Cerebellar nuclear complex (tissue), 1 donor: ENCODE measurements at places on chromosomes 1 and 21.

GRCh38 chr1:204115116-204115515, 36.7 kb downstream of the ETNK2 start:
- no peak for DNase-seq

GRCh38 chr1:112998592-112999235, 42.7 kb upstream of the SLC16A1 start:
- DNase-seq: no peak

DNA sequence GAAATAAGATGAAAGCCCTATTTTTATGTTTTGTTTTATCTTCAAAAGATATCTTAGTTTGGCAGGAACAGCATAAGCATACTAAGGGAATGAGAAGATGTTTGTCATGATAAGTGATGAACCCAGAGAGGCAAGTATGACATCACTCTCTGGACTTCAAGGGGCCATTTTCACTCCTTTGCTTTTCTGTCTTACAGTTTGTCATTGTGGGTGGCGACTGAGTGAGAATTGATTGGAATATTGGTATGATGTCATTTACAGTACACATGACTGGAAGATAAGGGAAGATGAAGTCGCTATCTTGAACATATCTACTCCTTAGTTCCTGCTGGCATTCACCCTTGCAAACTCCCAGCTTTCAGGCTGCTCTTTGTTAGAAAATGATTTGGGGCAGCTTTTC, 258.1 kb upstream of the RAB4A start:
- DNase-seq: no peak

- DNase-seq: no peak
These were observed 86.2 kb downstream of the CLIC6 start for GRCh38 chr21:34754690-34755647.

- DNase-seq: no peak
These were observed 97.7 kb downstream of the VPS13D start for GRCh38 chr1:12327566-12327965.

- DNase-seq: peak; percentile 59
These were observed 4.3 kb downstream of the TIAM1 start for GRCh38 chr21:31339721-31340120.

DNA sequence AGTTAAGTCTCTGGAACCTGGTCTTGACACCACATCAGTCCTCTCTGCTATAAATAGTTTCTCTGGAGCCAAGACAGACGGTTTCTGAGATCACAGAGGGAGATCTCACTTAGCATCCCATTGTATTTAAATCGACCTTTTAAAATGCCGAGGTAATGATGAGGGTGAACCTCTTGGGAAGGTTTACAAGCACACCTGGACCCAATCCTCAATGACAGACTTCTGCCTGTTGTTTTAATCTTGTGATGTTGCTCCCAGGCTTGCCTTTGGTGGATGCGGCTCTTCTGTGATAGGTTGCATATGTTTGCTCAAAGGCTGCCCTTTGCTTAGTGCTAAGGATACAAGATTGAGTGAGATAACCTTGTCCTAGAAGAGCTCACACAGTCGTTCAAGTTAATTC, 104.6 kb upstream of the L1TD1 start:
- no peak for DNase-seq

DNA sequence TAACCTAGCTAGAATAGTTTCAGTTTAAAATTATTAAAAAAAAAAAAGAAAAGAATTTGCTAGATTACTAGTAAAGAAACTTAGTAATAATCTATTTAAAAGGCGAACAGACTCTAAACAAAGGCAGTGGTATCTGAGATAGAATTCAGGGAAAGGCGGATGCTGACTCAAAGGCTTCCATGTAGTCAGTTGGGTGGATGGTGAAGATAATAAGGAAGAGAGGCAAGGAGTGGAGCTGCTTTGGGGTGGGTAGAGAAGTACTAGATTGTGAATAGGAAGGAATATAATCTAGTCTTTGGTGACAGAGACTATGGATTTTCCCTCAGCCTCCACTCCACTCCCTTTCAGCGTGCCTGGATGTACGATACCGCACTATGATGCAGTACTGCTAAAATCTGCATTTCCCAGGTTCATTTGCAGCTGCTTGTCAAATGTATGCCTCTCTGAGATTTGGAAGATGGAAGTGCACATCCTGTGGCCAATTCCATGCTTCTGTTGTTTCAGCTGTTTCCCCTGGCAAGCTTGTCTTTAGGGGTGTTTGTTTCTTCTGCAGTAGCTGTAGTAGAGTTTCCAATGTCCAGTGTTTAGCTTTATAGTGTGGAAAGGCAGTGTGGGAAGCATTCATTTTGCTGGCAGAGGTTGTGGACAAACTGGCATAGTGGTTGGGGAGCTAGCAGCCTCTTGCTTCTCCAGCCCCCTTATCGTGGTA, 184.6 kb upstream of the NRIP1 start:
- no peak for DNase-seq

DNA sequence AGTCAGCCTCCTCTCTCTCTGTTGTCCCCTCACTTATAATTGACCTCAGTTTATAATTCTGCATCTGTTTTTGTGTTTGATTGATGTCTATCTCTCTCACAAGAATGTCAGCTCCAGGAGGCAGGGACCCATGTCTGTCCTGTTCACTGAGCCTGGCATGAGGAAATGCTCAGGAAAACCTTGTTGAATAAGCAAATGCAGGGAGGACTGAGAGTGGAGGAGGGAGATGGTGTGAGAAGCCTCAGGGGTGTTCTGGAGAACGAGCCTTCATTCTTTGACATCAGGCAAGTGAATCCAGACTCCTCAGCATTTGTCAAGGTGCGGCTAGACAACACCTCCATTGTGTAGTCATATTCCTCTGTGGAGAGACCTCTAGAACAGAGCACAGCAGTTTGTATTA, 45.5 kb downstream of the MAN1C1 start:
- no peak for DNase-seq

GRCh38 chr1:224486801-224487583, 52.4 kb upstream of the WDR26 start:
- DNase-seq: no peak

GRCh38 chr1:30801771-30802198, 44.2 kb upstream of the LAPTM5 start:
- DNase-seq: peak; percentile 48

GRCh38 chr1:114116086-114116485, 37.6 kb downstream of the SYT6 start:
- DNase-seq: no peak

- no peak for DNase-seq
These were observed 997 bp downstream of the IFNAR2 start for GRCh38 chr21:33230545-33231324.

GRCh38 chr1:55466373-55466772, 251.2 kb upstream of the USP24 start:
- DNase-seq: no peak

DNA sequence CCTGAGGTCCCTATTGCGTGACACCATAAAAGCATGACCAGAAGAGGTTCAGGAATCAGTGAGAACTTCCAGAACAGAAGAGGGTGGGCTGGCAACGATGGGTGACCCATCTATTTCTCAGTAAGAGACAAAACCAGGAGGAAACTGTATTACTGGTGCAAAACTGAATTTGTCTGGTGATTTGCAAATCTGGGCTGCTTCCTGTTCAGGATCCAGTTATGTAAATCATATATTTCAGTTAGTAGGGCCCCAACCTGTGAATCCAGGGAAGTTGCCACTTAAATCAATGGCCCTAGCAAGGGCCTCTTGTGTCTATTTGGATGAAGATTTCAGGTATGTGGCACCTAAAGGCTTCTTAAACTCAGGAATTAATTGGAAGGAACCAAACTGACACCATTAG, 23.1 kb upstream of the SMAP2 start:
- DNase-seq: no peak

DNA sequence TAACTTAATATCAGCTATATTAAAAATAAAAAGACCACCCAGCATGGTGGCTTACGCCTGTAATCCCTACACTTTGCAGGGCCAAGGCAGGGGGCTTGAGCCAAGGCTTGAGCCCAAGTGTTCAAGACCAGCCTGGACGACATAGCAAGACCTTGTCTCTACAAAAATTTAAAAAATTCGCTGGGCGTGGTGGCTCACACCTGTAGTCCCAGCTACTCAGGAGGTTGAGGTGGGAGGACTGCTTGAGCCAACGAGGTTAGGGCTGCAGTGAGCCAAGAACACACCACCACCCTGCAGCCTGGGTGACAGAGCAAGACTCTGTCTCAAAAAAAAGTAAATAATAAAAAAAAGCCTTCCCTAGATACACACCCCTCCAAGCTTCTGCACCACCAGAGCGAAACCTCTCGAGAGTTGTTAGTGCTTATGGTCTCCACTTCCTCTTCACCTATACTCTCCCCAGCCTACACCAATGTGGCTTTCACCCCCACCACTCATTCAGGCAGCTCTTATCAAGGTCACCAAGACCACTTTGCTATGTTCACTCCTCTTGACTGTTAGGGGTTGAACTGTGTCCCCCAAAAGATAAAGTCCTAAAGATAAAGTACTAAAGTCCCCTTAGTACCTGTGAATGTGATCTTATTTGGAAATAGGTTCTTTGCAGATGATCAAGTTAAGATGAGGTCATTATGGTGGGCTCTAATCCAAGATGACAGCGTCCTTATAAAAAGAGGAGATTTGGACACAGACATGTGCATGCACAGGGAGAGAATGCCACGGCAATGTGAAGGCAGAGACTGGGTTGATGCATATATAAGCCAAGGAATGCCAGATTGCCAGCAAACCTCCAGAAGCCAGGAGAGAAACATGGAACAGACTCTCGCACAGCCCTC, 6.8 kb upstream of the PPP1R15B start:
- DNase-seq: no peak

- DNase-seq: peak; percentile 24
These were observed 32.2 kb downstream of the VASH2 start for GRCh38 chr1:212982430-212983152.

- DNase-seq: no peak
These were observed 49.2 kb upstream of the POFUT2 start for GRCh38 chr21:45336870-45337269.

GRCh38 chr1:36034692-36035091, 49.2 kb upstream of the TEKT2 start:
- no peak for DNase-seq

GRCh38 chr21:16186742-16187141, 457.0 kb downstream of the USP25 start:
- DNase-seq: no peak

GRCh38 chr1:40045766-40046165, 5.2 kb downstream of the CAP1 start:
- DNase-seq: no peak

- DNase-seq: no peak
These were observed 23.3 kb downstream of the STUM start for GRCh38 chr1:226571893-226572292.
